Transverse colon (tissue), 4 donors: ENCODE measurements at places on chromosomes 13 and 19.

DNA sequence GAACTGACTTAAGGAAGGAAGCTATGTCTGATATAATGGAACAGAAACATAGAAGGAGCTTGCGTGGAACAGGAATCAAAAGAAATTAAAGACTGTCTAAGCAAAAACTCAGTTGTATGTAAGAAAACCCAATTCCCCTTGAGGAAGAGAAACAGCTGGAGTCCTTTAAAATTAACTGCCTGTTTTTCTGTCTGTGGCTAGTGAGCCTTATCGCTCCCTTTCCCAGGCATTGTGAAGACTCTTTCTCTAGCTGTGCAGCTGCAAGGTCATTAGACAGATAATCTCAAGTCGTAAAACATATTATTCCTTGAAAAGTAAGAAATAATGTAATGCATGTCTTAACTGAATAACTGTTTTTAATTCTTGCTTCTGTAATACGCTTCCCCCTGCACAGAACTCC is 39.7 kb upstream of the IGSF23 start:
- H3K27me3 ChIP-seq = peaks cover 7% of the 10 kb centered on the region
- DNase-seq = no peak
- no peaks in the 10 kb centered on the region for H3K4me1 ChIP-seq
- no peak overlapping the region for H3K27ac ChIP-seq
- H3K4me3 ChIP-seq = no peak overlapping the region

GRCh38 chr13:97999653-98000052 is 46.2 kb downstream of the IPO5 start:
- peaks cover 38% of the 10 kb centered on the region for H3K36me3 ChIP-seq
- H3K4me1 ChIP-seq = no peaks in the 10 kb centered on the region
- H3K4me3 ChIP-seq = no peak overlapping the region
- H3K27me3 ChIP-seq = no peaks in the 10 kb centered on the region
- no peak overlapping the region for H3K27ac ChIP-seq

- no peak overlapping the region for H3K4me3 ChIP-seq
- H3K27me3 ChIP-seq = no peaks in the 10 kb centered on the region
- H3K27ac ChIP-seq = peak overlapping the region; percentile 37
- H3K4me1 ChIP-seq = no peaks in the 10 kb centered on the region
- peak; percentile 34 for DNase-seq
Observed at GRCh38 chr19:4676955-4677731, 7.0 kb upstream of the MYDGF start.

DNA sequence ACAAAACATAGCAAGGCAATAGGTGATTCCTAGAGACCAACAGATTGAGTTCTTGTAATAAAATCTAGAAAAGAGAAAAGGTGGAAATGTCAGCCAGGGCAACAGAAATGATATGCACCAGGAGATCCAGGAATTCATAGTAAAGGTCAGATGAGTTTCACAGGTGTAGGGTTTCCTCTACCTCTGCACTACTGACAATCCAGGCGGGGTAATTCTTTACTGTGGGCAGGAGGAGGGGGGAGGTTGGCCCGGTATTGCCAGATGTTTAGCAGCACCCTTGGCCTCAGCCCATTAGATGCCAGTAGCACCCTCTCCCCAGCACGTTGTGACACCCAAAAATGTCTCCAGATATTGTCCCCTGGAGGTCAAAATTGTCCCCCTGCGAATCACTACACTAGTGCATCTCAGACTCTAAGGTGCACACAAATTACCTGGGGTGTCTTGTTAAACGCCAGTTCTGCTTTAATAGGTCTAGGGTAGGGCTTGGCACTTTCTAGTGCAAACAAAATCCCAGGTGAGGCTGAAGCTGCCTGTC is 3.5 kb upstream of the UBAC2 start:
- peak overlapping the region; percentile 98 for H3K27ac ChIP-seq
- no peaks in the 10 kb centered on the region for H3K36me3 ChIP-seq
- peak; percentile 60 for DNase-seq

- H3K27me3 ChIP-seq = peaks cover 2% of the 10 kb centered on the region
- H3K4me3 ChIP-seq = no peak overlapping the region
- DNase-seq = no peak
- H3K36me3 ChIP-seq = no peaks in the 10 kb centered on the region
- no peak overlapping the region for H3K27ac ChIP-seq
Observed at GRCh38 chr19:29841559-29842367, 30.0 kb downstream of the CCNE1 start.

DNA sequence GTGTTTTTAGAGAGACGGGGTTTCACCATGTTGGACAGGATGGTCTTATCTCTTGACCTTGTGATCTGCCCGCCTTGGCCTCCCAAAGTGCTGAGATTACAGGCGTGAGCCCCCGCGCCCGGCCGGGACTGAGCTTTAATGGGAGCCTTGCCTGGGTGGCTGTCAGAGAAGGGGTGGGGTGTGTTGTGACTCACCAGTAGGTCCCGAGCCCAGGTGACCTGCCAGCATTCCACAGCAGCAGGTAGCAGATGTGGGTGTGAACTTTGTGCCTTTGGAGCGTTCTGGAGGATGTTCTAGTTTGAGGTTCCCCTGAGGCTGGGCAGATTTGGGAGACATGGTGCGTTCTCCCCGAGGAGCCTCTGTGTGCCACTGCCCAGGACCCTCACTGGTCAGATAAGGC is 7.1 kb upstream of the EPN1 start:
- H3K27me3 ChIP-seq = no peaks in the 10 kb centered on the region
- no peaks in the 10 kb centered on the region for H3K4me1 ChIP-seq
- H3K27ac ChIP-seq = no peak overlapping the region
- H3K36me3 ChIP-seq = peaks cover 53% of the 10 kb centered on the region
- no peak overlapping the region for H3K4me3 ChIP-seq
- no peak for DNase-seq

DNA sequence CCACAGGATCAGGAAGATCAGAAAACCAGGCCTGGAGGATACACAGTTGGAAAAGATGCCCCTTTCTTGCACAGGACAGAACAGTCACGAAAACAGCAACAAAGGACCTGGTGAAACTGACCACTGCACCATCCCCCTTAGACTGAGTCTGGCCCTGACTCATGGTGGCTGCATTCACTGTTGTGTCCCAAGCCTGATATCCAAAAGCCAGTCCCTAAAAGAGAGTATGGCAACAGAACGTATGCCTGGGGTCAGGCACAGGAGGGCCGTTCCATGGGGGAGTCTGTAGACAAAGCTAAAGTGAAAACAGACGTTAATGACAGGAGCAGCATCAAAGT is 301.1 kb upstream of the NBEA start:
- no peaks in the 10 kb centered on the region for H3K27me3 ChIP-seq
- H3K27ac ChIP-seq = no peak overlapping the region
- no peak for DNase-seq

GRCh38 chr13:113548778-113549621 is 35.6 kb upstream of the TFDP1 start:
- no peak overlapping the region for H3K27ac ChIP-seq
- no peaks in the 10 kb centered on the region for H3K36me3 ChIP-seq
- no peaks in the 10 kb centered on the region for H3K4me1 ChIP-seq
- H3K4me3 ChIP-seq = no peak overlapping the region
- H3K27me3 ChIP-seq = no peaks in the 10 kb centered on the region

DNA sequence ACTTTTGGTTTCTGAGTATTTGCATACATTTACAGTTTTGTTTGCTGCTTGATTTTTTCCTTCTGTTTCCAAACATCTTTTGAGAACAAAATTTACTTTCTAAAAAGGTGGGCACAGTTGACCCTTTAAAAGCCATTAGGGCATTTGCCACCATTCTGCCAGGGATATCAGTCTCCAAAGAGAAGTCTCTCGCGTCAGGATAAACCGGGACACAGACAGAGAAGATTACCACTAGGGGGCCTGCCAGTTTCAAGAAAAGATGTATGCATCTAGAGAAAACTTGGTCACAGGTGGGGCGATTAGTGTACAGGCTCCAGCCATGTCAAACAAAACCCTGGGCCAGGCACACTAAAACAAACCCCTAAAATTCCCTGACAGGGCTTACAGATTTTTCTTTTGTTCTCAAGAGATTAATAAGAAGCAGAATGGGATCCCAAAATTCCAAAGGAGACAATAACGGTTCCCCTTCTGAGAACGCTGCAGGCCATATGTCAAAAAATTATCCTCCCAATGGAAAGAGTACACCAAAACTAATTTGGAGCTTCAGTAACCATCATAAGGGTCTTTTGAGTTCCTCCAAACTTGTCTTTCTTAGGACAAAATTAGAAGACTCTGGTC is 10.7 kb upstream of the PABPC3 start:
- no peaks in the 10 kb centered on the region for H3K4me1 ChIP-seq
- H3K36me3 ChIP-seq = no peaks in the 10 kb centered on the region
- H3K27me3 ChIP-seq = no peaks in the 10 kb centered on the region
- H3K4me3 ChIP-seq = no peak overlapping the region
- DNase-seq = peak; percentile 9

GRCh38 chr19:37954421-37954874 is 47.4 kb downstream of the SIPA1L3 start:
- peak; percentile 47 for DNase-seq
- no peaks in the 10 kb centered on the region for H3K27me3 ChIP-seq
- H3K4me1 ChIP-seq = peaks cover 52% of the 10 kb centered on the region
- no peaks in the 10 kb centered on the region for H3K36me3 ChIP-seq

DNA sequence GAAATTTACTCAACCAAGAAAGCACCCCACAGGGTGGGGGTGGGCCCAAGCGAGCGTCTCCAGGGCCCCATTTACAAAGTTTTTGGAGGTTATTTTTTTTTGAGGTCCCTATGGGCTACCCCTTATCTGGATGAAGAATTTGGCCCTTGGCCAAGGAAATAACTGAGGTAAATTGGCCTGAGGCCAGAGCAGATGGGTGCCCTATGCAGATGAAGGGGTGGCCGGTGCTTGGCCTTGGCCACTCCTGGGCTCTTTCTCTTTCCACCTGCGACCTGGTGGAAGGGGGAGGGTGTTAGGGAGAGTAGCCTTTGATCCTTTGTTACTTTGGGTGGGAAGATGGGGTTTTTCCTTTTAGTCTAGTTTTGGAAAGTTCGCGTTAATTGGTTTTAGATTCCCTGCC is 15.5 kb downstream of the ZNF701 start:
- no peaks in the 10 kb centered on the region for H3K36me3 ChIP-seq
- H3K27ac ChIP-seq = no peak overlapping the region
- no peaks in the 10 kb centered on the region for H3K4me1 ChIP-seq
- no peak overlapping the region for H3K4me3 ChIP-seq
- no peak for DNase-seq

GRCh38 chr13:99075268-99076191 is 97.7 kb upstream of the DOCK9 start:
- H3K36me3 ChIP-seq = no peaks in the 10 kb centered on the region
- no peak overlapping the region for H3K4me3 ChIP-seq
- no peaks in the 10 kb centered on the region for H3K27me3 ChIP-seq
- peak overlapping the region; percentile 16 for H3K27ac ChIP-seq
- DNase-seq = no peak

GRCh38 chr19:50823389-50824042 is at the start of gene KLK1:
TSS of gene KLK1 (minus strand) at chr19:50823787. CDS start at chr19:50823748, 39 bp downstream.
- DNase-seq = peak; percentile 73
- H3K4me3 ChIP-seq = no peak within 1 kb of the TSS
- H3K36me3 ChIP-seq = no peaks in the 10 kb centered on the region
- H3K27me3 ChIP-seq = peaks cover 45% of the 10 kb centered on the region
- peaks cover 47% of the 10 kb centered on the region for H3K4me1 ChIP-seq

GRCh38 chr13:78383071-78383484 is 220.3 kb downstream of the POU4F1 start:
- no peaks in the 10 kb centered on the region for H3K27me3 ChIP-seq
- no peaks in the 10 kb centered on the region for H3K4me1 ChIP-seq
- no peak overlapping the region for H3K27ac ChIP-seq
- DNase-seq = no peak

DNA sequence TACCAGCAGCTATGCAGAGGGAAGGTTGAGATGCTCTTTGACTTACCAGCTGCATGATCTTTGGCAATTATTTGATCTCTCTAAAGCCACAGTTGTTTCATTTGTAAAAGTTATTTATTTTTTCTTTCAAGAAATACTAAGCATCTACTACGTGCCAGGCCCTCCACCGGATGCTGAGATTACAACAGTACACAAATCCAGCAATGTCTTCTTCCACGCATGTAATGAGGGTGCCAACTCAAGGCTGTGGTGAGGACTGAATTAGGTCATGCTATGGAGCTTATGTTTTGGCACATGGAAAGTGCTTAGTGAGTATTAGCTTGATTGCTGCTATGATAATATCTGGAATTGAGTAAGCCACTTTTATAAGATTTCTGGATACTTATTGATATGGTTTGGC is 358.2 kb downstream of the IRS2 start:
- no peaks in the 10 kb centered on the region for H3K27me3 ChIP-seq
- no peak overlapping the region for H3K27ac ChIP-seq
- H3K4me3 ChIP-seq = no peak overlapping the region
- DNase-seq = no peak

- H3K27me3 ChIP-seq = no peaks in the 10 kb centered on the region
- no peak for DNase-seq
- no peak overlapping the region for H3K27ac ChIP-seq
- H3K4me1 ChIP-seq = peaks cover 3% of the 10 kb centered on the region
- H3K4me3 ChIP-seq = no peak overlapping the region
Observed at GRCh38 chr13:71609271-71609670, 257.7 kb downstream of the DACH1 start.

DNA sequence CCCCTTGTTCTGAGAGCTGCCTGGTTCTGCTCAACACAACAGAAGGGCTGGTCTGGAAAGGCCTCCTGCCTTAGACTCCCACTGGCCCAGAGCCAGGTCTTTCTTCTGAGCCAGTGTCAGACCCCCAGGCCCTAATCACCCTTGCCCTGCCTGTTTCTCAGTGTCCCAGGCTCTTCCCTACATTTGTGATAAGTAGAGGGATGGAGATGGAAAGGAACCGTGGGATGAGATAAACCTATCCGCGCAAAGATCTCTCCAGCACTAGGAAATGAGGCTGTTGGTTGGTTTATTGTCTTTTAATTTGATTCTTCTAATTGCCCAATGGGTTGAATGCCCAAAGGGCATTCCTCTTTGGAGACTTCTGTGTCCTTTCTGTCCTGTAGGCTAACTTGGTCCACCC is 470.0 kb downstream of the TSHZ3 start:
- H3K4me3 ChIP-seq = no peak overlapping the region
- no peak overlapping the region for H3K27ac ChIP-seq
- no peak for DNase-seq

GRCh38 chr19:15452111-15453047 is 2.6 kb upstream of the WIZ start:
- H3K4me3 ChIP-seq = peak overlapping the region; percentile 6
- H3K4me1 ChIP-seq = no peaks in the 10 kb centered on the region
- H3K27me3 ChIP-seq = peaks cover 32% of the 10 kb centered on the region
- peak; percentile 89 for DNase-seq

- DNase-seq = no peak
- no peak overlapping the region for H3K27ac ChIP-seq
- no peak overlapping the region for H3K4me3 ChIP-seq
- no peaks in the 10 kb centered on the region for H3K36me3 ChIP-seq
Observed at GRCh38 chr13:100659578-100659977, 15.0 kb downstream of the TMTC4 start.
